ENCODE measurements at places on chromosomes 16 and 17.

DNA sequence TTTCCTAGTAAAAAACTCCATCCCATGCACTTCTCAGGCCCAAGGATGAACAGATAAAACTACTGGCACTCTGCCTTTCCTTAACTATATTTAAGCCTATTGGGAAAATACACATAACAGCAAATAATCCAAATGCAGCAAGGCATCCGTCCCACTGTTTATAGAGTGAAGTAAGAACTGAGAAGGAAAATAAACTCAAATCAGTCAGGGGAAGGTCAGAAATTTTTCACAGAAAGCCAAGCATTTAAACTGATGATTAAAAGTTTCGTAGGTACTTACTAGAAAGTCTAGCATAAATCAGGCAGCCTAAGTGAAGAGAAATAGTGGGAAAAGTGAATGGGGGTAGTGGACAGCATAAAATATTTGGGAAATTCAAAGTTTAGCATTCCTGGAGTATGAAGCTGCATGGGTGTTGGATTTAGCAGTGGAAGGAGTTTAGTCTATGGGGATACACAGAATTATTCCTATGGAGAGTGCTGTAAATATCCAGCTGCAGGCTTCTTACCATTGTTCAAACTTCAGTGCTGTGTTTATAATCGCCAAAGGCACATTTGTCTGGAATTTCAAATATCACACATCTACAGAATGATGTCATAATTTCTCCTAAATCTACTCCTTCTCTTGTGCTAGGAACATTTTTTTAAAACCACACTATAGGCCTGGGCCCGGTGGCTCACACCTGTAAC lies 1131.0 kb upstream of the GOT2 start:
- DNase-seq, result peak; percentile 68

DNA sequence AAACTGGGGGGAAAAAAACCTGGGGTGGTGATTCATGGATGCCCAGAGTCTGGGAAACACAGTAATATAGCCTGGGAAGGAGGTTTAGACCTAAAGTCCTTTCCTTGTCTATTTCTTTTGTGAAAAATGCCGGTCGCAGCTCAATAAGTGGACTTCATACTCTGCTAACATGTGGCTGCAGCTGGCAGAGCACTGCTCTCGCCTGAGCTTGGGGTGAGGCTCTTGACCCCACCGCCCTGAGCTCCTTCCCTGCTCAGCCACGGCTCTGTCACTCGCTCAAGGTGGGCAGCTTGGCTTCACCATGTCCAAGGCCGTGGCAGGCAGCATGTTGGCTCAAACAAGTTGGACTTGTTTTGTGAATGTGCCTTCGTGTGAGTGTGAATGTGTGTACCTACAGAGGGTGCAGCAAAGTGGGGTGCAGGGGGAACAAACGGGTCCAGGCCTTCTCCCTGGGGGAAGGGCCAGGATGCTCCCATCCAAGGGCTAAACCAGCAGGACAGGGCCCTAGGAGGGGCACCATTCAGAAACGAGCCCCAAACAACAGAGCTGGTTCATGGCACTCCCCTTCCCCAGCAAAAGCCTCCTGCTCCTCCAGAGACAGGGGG lies 4.9 kb downstream of the FA2H start:
- no peak for DNase-seq

- DNase-seq, result no peak
Measured at GRCh38 chr17:60645918-60646523, 31.6 kb upstream of the BCAS3 start.

DNA sequence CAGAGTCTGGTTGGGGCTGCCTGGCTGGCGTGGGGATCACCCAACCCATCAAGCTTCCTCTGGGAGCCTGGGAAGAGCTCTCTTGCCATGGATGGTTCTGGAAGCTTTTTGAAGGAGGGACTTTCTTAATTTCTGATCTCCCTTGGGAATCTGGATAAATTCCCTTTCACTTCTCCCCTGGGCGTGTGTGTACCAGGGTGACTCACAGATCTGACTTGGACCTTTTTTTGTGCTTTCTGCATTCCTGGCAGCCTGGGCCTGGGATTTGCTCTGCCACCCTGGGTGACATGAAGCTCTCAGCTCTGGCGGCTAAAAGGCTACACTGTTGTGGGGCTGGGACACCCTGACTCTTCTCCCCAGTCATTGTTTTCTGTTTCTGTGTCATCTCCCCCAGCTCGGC lies 70.1 kb downstream of the ABCC1 start:
- peak; percentile 83 for DNase-seq

DNA sequence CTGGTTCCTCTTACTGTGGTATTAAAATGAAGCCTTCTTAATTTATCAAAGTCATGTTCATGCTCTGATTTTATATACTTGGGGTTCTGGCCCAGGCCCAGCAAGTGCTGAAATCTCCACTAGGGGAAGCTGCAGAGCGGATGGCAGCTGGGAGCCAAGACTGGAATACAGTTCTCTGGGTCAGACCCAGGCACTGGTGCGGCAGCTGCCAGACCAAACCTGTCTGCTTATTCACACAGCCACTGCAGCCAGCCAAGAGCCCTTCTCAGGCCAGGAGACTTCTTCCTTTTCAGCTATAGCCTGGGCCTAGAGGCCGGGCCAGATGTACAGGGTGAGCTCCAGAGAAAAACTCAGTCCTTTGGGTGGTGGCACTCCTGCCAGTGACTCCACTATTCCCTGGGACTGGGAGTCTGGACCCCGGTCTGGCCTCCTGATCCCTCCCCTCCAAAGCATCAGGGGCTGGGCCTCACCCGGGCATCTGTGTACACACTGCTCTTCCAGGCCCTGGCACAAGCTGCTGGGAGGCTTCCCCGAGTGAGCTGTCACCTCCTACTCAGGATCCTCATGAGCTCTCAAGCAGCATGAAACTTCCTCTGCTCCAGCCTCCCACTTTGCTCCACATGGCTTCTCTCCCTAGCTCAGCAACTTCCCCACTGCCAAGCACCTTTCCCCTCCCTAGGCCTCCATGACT lies 24.4 kb downstream of the ATP6V0D1 start:
- DNase-seq, result peak; percentile 20

DNA sequence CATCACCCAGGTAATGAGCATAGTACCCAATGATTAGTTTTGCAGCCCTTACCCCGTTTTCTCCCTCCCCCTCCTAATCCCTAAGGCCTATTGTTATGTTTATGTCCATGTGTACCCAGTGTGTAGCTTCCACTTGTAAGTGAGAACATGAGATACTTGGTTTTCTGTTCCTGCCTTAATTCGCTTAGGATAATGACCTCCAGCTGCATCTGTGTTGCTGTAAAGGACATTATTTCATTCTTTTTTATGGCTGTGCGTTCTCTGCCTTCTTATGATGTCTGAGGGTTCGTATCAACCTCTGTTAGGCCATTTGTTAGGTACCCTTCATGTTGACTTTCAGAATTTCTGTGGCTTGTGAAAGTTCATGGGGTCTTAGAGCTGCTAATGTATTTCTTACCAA lies 31.0 kb downstream of the CTCF start:
- DNase-seq, result no peak

GRCh38 chr16:4511441-4512082 lies 27.0 kb downstream of the CDIP1 start:
- peak; percentile 37 for DNase-seq

DNA sequence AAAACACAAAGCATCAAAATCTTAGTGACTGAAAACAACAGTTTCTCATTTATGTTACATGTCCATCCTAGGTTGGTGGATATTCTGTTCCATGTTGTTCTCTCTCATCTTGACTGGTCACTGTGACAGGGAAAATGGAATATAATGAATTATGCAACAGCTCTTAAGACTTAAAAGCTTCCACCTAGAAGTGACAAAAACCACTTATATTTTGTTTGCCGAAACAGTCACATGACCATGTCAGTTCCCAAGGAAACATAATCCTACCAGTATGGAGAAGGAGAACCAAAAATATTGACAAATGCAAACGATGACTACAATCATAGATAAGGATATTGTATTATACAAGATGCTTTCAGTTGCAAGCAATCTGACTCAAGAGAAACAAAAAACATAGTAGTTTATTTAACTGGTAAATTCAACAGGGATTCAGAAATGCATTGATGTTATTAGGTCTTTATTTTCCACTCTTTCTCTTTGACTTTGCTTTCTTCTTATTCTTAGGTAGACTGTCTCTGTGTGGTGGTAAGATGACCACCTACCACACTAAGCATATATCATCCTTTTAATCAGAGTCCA lies 103.8 kb downstream of the SSH2 start:
- no peak for DNase-seq

GRCh38 chr17:73749337-73749823 lies 105.1 kb upstream of the SDK2 start:
- DNase-seq, result no peak

- DNase-seq, result no peak
Measured at GRCh38 chr16:28059841-28060575, 3.5 kb downstream of the GSG1L start.

- DNase-seq, result no peak
Measured at GRCh38 chr17:10033959-10034358, 128.9 kb upstream of the RCVRN start.

- no peak for DNase-seq
Measured at GRCh38 chr16:22631264-22631663, 120.6 kb downstream of the NPIPB5 start.

DNA sequence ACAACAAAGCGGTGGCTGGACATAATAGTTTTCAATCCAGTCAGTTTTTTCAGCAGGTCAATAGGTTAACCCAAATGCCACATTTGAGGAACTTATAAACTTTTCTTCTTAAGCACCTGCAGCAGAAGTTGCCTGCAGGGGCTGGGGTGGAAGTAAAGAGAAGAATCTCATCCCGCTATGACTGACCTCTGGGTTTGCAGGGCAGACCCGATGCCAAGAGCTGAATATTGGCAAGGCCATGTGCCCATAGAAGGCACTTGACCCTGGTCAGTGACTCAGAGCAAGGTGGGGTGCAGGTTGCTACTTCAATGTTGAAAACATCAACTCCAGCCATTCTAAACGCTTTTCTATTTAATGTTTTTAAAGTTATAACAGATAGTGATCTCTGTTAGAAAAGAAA lies 17.9 kb upstream of the SMPD3 start:
- no peak for DNase-seq

GRCh38 chr17:907725-908124 lies 71.9 kb downstream of the NXN start:
- no peak for DNase-seq

GRCh38 chr16:49528060-49528865 lies 154.7 kb downstream of the C16orf78 start:
- DNase-seq, result no peak

GRCh38 chr16:14331020-14331419 lies 259.9 kb downstream of the MRTFB start:
- no peak for DNase-seq

DNA sequence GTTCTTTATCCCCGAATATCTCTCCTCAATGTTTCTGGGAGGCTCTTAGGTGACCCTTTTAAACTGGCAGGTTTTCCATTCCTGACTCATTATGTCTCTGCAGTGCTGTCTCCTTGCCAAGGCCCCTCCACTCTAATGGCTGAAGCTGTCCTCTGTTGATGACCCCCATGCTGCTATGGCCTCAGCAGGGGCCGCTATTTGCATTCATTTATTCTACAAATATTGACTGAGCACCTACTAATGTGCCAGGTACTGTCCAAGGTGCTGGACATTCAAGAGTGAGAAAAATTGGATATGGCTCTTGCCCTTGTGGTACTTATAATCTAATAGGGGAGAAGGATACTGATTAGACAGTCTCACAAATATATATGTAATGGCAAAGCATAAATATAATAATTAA lies 55.4 kb downstream of the GP2 start:
- DNase-seq, result no peak

DNA sequence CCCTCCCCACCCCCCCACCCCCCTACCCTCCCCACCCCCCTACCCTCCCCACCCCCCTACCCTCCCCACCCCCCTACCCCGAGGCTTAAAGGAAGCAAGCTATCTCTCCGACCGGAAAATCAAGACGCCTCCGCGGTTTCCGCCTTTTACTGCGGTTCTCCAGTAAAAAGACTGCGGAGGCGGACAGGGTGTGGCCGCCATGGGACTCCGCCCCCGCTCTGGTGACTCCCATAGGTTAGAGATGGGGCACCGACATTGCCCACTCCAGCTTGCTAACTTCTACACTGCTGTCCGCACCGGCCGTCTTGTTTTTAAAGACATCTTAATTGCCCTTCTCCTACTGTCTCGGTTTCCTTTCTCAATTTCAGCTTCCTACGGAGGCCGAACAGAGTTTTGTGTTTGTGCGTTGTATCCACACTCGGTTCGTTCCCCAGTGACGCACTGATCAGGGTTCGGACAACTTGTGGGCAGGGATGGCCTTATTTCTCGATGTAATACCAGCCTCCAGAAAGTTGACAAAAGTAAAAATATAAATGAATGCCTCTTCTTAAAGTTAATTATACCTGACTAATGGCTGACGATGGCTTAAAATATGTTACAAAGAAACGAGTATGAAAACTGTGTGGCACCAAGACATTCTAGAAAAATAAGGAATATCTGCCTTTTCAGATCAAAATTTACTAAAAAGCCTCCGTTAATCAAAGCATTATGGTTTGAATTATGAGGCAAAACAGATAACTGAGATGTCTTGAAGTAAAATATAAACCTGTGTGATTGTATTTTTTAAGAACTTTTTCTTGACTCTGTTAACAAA lies 1.1 kb upstream of the ZNF200 start:
- no peak for DNase-seq

DNA sequence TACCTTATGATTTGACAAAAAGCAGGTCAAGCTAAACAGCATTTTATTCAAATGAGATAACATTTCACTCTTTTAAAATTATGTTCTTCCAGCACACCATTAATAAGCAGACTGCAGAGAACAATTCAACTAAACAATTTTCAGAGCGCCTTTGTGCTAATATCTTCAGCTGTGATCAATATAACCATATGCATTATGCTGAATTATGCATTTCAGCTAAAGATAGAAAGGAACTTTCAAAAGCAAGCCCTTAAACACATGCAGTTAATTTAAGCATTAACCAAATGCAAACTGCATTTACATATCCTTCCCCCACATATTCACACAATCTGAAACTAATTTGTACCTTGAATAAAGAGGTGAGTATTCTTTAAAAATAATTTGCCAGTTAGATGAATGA lies 41.6 kb downstream of the RPGRIP1L start:
- no peak for DNase-seq

GRCh38 chr17:63696381-63696961 lies 3.5 kb downstream of the LIMD2 start:
- peak; percentile 40 for DNase-seq

DNA sequence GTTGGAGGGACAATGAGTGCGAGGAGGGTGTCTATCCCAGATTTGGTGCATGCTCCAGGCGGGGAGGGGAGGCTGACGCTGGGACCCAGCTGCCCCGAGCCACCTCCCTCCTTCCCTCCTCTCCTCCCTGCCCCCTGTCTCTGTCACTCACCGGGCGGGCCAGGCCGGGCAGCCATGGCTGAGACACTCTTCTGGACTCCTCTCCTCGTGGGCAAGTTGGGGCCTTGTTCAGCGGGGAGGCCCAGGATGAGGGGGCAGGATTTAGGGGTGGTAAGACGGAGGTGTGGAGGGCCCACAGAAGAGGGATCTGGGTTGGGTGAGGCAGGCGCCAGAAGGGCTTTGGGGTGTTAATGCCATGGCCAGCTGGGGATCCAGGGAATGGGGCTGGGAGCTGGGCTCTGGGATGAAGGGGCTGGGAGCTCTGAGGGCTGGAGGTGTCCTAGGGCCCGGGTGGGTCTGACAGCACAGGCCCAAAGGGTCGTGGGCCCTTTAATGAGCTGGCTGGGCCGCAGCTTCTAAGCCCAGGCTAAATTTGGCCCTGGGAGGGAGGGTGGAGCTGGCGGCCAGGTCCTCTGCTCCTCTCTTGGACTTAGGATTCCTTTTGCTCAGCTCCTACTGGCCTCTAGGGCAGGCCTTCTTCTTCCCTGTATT lies at the start of gene SGCA:
Gene SGCA, plus strand, starts transcription at position 139 of the 651 bp plus-strand sequence. Its CDS starts 36 bp downstream, at position 175.
- DNase-seq, result no peak

GRCh38 chr16:22092143-22092933 lies at the start of gene VWA3A:
Gene VWA3A (plus strand): TSS chr16:22092541. CDS start chr16:22092638, 97 bp downstream.
- DNase-seq, result peak; percentile 51
